Activated T-cell treated with anti-CD3 and anti-CD28 coated beads, Interleukin-2, amount 50 U/mL, for 48 hours (primary cell): ENCODE measurements at places on chromosomes 5 and 9.

- no peak for DNase-seq
Measured at GRCh38 chr5:22835686-22836085, 17.5 kb downstream of the CDH12 start.

DNA sequence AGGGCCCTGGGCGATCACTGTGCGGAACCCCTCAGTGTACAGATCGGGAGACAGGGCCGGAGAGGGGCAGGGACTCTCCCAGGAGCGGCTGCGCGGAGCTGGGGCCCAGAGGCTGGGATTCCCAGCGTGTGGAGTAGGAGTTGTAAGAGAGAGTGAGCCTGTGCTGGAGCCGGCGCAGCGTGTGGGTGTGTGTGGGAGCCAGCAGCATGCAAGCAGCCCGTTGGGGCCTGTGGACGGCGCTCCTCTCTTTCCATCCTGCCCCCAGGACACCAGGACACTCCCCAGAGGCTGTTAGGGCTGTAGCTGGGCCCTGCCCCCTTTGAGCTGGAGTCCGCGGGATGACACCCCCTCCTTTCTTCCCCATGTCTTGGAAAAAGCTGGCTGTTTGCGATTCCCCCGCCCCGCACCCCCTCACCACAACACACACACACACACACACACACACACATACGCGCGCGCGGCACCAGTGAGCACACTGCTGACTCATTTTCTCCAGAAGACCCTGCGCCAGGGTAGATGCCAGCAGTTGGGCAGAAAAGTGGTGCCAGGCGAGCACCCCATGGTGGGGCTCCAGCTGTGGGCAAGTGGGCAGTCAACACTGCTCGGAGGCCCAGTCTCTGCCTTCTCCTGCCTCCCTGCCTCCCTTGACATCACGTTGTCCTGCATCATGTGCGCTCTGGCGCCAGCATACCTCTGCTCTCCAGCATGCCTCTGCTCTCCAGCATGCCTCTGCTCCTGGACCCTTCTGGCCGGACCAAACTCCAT is 1.5 kb downstream of the COL27A1 start:
- peak; percentile 55 for DNase-seq

DNA sequence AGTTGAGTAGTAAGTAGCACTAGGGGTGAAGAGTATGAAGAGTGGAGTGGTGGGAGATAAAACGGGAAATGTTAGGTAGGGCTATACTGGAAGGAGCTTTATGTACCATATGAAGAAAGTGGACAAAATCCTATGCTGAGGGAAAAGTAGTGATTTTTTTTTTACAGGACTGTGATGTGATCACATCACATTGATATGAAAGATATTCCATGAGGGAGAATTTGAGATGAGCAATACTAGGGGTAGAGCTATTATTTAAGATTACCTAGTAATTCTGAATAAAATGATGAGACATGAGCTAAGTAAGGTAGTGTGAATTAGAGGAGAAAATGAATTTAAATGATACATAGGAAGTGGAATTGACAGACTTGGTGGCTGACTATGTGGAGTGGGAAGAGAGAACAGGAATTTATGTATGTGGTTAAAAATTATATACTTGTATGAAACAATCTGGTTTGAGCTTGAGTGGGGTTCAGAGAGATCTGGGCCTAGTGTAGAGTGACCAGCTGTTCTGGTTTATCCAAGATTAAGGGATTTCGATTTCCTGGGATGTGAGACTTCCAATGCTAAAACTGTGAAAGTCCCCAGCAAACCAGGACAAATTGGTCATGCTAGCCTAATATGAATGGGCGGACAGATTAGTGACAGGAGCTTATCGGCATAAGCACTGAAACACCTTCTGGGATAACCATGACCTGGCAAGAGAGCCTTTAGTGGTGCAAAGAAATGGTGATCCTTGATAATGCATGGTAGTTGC is 29.3 kb upstream of the STOM start:
- DNase-seq: no peak

DNA sequence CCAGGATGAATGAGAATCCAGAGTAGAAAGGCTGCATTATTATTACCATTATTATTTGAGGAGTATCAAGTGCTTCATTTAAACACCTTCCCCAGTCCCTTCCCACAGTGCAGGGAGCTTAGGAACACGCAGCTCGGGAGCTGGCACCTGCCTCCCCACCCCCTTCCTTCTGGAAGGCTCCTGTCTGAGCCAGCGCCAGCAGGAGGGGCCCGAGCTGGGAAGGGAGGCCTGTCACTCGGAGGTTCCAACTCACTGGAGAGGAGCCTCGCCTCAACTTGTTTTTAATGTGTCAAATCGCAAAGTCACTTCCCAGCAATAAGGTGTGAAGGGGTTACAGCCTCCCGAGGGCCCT is 156.4 kb upstream of the IRX4 start:
- no peak for DNase-seq

DNA sequence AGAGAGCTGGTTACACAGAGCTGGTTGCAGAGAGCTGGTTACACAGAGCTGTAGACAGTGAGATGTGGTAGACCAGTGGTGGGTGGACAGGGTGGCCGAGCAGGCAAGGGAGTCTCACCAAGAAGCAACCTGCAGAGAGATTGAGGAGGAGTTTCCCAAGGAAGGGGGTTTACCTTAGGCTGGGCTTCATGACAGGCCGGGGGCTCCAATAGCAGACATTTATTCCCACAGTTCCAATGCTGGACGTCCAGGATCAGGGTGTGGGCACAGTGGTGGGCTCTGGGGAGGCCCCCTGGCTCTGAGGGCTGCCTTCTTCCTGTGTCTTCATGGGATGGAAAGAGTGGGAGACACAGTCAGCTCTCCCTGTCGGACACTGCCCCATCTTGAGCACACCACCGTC is 386.9 kb upstream of the IRX4 start:
- DNase-seq: no peak

DNA sequence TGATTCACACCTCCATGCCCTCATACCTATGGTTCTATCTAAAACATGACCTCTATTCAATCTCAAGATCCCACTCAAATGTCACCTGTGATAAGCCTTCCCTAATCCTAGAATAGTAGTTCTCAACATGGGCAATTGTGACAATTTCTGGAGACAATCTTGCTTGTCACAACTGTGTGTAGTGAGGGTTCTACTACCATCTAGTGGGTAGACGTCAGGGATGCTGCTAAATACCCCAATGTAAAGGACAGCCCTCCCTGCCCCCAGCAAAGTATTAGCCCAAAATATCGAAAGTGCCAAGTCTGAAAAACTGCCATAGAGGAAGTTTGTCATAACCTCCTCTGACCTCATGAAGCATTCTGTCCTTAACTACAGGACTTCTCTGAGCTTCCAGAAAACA is 32.0 kb downstream of the TBCA start:
- no peak for DNase-seq

DNA sequence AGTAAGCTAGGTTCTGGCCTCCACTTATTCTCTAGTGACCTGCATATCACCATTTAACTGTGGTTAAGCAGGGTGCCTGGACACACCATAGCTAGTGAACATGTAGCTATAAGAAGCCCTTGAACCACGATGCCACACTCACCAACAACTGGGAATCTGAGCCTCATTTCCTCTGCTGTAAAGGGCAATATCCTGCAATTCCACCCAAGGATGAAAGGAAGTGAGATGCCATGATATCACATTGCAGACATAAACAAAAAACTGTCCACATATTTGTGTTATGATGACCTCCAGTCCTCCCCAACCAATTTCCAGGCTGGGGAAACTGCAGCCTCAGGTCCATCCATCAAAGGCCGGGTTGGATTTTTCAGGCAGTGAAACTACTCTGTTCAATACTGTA is 10.4 kb downstream of the TNIP1 start:
- DNase-seq: no peak

GRCh38 chr9:99907208-99907532 is 716 bp downstream of the STX17 start:
- DNase-seq: no peak

- DNase-seq: peak; percentile 47
Measured at GRCh38 chr9:88922091-88922490, 69.2 kb upstream of the S1PR3 start.

DNA sequence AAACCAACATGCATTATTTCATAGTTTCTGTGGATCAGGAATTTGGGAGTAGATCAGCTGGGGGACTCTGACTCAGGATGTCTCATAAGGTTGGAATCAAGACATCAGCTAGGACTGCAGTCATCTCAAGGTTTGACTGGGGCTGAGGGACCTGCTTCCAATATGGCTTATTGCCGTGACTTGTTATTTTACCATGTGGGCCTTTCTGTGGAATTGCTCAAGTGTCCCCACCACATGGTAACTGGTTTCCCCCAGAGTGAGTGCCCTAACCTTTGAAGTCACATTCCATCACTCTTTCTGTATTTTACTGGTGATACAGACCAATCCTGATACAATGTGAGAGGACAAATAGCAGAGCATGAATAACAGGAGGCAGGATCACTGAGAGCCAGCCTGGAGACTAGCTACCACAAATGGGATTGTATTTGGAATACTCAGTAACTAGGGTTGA is 70.2 kb upstream of the ELL2 start:
- no peak for DNase-seq

DNA sequence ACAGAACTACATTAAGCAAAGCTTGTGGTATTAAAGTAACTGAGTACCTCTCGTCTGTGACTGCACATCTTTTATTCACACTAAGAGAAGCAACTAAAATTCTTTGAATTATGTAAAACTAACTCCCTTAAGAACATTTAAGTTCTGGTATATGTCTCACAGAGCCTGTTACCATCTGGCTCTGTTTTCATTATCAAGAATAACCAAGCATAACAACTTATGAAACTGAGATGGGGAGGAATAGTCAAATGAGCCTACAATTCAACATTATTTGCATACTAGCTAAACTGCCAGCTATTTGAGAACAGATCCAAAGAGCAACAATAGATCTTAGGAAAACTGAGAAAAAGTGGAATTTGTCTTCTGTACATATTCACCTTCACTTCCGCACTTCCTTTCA is 25.3 kb upstream of the ISOC1 start:
- no peak for DNase-seq

- DNase-seq: no peak
Measured at GRCh38 chr9:126608551-126608950, 5.2 kb upstream of the LMX1B start.

GRCh38 chr5:168126606-168127005 is 164.8 kb upstream of the WWC1 start:
- DNase-seq: no peak

- no peak for DNase-seq
Measured at GRCh38 chr9:18759827-18760226, 273.2 kb downstream of the SAXO1 start.

DNA sequence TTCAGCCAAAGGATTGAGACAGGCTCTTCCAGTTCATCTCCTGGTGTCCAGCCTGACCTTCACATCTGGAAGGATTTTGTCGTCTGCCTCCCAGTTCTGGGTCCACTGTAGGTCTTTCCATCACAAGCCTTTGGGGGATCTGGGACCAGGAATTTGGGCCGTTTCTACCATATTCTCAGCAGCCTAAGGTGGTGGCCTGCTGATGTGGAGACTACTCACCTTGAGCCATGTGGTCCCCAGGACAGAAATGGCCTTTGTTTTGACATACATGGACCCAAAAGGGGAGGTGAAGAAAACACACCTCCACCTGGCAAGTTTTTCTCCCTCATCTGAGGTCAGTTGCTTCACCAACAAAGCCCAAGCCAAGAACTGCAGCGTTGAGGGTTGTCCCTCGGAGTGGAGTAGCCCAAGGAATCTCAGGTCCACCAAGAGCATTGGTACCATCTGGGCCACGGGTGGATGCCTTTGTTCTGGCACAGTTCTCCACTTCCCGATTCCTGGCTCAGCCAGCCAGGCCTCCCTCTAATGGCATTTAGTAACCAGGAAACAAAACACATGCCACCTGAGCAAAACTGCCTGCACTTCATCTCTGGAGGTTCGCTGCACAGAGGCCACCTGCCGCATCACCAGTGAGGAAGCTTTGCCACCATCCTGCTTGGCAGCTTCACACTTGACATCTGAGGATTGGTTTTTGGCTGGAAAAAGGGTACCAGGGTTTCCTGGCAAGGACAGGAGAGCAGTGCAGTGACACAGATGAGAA is 24.7 kb downstream of the AMBP start:
- no peak for DNase-seq

DNA sequence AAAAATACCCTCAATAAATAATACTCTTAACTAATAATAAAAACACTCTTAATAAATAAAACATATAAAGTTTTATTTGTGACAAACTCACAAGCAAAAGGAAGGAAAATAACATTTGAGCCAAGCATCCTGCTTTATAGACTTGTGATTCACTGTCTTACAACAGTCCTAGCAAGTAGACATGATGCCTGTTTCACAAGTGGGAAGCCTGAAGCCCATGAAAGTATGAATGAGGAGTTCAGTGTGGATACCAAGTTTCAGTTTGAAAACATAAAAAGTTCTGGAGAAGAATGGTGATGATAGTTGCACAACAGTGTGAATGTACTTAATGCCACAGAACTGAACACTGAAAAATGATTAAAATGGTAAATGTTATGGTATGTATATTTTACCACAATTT is 10.9 kb downstream of the HABP4 start:
- no peak for DNase-seq

DNA sequence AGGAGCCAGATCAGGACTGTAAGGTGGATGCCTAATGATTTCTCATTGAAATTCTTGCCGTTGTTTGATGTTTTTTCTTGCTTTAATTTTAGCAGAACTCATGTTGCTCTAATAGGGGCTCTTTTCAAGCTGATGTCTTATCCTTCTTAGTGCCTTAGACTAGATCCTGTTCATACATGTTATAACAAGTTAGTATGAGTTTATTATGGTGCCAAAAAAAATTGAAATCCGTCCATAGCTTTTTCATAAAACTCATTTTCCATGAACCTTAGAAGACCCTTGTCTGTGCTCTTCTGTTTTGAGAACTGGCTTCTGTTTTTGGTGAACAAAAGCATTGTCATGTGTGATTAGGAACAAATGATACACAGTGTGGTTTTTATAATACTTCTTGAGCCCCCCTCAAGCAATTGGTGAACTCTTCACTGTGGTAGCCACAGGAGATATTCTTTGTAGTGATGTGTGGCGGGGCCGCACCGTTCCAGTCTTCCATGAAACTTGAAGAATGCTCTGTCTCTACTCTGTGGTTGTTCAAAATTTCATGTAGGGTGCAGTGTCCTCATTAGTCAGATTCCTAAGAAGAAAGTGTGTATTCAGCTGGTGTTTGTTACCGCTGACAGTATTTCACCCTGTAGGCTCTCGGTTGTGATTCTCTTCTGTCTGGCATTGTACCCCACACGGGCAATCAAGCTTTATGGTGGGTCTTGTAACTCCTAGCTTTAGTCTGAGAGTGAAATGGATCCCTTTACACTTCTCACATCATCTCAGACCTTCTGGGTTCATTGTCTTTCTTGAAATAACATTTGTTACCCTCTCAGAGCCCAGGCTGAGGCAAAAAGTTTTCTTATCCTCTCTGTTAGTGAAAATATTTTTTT is 10.7 kb downstream of the OTULIN start:
- no peak for DNase-seq

DNA sequence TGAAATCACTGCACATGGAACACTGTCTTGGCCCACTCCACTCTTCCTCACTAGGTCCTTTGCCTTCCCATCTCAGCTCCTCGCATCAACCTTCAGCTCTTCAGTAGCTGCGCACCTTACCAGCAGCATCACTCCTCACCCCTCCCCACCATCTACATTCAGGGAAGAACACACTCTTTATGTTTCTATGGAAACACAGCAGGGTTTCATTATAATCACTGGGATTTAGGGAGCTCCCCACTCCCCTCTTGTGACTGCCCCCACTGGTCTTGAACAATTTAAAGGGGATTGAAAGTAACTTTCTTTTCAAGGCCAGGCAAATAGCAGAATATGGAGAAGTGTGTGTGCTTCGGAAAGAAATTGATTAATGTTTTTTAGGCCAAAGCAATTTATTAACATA is 111.2 kb downstream of the INSYN2B start:
- DNase-seq: no peak

GRCh38 chr5:35182910-35183535 is 47.3 kb downstream of the PRLR start:
- peak; percentile 60 for DNase-seq

GRCh38 chr9:72039532-72039931 is 20.9 kb downstream of the C9orf57 start:
- DNase-seq: no peak
